Stimulated activated CD8-positive, alpha-beta memory T cell treated with anti-CD3 and anti-CD28 coated beads, Interleukin-4, amount 100 ng/mL, for 48 hours (primary cell): ENCODE measurements at places on chromosomes 12 and 14.

DNA sequence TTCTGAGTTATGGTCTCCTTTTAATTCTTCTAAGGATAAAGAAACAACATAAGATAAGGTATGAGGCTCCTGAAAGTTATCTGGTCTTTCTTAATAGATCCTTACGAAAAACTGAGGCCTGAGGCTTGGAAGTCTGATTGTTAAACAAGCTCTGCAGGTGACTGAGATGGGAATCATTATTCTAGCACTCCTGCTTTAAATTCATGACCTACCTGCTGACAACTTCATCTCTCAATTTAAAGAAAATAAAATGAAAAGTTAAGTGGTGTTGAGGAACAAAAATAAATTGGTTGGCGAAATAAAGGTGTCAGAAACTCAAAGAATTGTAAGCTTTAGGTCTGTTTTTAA lies 80.1 kb downstream of the FAR2 start:
- no peak for DNase-seq

- no peak for DNase-seq
Measured at GRCh38 chr14:84864548-84865271, 665.2 kb upstream of the FLRT2 start.

GRCh38 chr14:69408331-69408960 lies 10.0 kb downstream of the SLC39A9 start:
- DNase-seq, result no peak

DNA sequence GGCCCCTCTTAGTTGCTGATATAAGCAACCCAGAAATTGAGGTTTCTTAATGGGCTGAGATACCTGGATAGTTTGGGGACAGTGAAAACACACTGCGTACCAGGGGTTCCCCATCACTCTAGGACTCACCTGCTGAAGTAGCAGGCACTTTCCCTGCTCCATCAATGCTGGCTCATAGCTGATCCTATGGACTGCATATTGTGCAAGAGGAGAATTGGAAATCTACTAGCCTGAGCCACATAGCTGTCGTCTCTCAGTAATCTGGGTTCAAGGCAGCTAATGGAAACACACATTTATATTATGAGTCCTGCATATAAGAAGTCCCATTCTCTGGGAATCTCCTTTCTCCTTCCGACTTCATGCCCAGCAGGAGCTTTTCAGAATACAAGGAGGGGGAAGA lies 7.3 kb upstream of the DUSP6 start:
- no peak for DNase-seq

DNA sequence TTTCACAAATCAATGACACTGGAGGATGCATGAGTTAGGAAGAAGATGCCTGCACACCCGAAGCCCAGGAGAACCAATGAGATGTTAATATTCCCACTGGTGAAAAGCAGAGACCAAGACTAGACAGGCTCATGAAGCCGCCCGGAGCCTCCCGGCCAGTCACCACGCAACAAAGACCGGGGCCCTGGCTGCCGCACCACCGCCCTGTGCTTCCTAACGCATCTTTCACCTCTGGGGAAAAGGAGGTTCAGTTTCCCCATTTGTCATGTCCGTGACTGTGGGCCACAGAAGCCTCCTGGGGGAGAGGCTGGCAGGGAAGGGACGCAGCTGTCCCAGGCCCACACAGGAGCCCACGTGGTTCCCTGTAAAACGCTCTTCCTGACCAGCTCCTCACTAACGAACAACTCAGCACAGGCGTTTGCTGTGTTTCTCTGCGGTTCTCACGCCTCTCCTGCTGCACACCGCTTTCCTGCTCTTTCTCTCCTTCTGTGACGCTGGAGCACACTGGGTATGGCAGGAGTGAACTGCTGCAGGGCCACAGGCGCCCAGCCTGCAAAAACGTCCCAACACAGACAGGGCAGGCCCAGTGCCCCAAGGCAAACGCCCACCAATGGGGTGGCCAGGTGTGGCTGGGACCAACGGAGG lies 10.8 kb downstream of the RIMBP2 start:
- no peak for DNase-seq

DNA sequence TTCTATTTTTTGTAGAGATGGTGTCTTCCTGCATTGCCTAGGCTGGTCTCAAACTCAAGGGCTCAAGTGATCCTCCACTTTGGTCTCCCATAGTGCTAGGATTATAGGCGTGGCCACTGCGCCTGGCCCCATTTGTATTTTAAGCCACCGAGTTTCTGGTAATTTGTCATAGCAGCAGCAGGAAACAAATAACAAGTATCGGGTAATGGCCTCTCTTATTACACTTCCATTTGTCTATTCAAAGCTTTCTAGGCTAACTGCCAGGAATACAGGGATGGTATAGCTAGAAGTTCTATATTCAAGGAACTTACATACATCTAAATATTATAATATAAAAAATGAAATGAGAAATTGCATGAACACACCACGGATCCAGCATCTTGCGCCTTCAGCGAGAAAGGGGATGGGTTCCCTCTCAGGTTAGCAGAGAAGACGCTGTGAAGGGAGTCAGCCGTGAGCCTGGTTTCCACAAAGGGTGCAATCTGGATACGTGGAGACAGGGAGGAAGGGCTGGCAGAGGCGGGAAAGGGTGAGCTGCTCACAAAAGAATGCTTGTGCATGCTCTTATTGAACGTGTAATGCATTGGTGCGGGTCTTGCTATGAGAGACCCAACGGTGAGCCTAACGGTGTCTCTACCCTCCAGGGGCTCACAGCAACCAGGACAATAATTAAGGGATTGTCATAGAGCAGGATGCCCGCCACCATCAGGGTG lies 9.5 kb downstream of the BDKRB1 start:
- no peak for DNase-seq

DNA sequence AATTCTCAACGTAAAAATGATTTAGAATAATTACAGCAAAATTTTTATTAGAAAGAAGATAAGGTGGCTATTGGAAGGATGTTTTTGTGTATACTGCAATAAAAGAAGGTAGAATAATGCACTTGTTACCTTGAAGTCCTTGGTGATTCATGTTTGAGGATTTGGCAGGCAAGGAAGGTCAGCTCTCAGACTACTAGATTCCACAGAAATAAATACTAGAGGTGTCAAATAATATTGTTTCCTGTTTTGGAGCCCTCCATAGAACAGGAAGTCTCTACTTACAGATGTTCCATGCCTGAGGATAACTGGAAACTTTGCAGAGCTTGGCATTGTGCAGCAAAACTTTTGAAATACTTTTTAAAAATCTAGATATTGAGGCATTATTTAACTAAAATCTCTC lies 284.3 kb upstream of the SYT1 start:
- no peak for DNase-seq

DNA sequence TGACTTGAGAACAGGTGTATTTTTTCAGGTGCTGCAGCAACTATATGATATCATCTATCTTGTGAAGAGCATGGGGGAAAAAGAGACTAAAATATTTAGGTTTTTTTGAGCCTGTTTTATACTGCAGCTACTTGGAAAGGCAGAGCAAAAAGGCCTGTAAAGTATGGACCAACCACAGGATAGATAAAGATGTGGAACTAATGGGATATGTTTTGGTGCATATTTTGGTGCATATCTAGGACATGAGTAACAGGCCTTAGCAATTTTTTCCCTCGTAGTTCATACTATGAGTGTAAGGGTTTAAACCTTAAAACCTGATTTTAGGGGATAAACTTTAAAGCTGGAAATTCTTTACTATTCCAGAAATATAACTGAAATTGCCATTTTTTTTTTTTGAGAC lies 6.0 kb upstream of the GTSF1 start:
- no peak for DNase-seq

DNA sequence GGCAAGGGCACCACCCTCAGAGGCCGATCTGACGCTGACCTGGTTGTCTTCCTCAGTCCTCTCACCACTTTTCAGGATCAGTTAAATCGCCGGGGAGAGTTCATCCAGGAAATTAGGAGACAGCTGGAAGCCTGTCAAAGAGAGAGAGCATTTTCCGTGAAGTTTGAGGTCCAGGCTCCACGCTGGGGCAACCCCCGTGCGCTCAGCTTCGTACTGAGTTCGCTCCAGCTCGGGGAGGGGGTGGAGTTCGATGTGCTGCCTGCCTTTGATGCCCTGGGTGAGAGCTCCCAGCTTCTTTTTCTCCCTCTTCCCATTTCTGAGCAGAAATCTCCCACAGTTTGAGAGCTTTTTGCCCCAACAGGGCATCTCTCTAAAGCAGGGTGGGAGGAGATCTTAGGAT lies 1.8 kb downstream of the OAS1 start:
- DNase-seq, result no peak

- DNase-seq, result no peak
Measured at GRCh38 chr12:125202421-125202820, 137.2 kb downstream of the AACS start.

DNA sequence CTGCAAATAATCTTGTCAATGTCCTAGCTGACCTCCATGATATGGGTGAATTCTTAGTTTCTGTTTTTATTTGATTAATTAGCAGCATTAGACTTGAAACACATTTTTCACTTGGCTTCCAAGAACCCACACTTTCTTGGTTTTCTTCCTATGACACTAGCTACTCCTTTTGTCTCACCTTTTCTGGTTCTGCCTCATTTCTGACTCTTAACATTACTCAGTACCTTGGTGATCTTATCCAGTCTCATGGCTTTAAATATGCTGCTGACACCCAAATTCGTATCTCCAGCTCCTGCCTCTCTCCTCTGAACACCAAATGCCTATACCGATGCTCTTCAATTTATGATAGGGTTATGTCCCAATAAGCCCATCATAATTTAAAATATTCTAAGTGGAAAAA lies 32.0 kb upstream of the SSTR1 start:
- no peak for DNase-seq

DNA sequence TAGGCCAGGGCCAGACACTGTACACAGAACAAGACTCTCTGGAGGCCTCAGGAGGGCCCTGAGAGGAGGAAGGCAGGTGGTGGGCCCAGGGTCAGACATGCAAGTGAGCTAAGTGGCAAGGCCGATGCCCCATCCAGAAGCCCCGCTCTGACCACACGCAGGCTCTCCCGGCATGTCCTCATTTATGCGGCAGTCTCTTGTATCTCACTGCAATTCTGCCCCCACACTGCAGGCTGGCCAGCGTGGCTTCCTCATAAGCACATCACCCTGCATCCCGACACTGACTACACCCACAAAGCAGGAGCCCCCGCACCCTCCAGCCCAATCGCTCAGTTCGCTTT lies 17.5 kb downstream of the SSH1 start:
- DNase-seq, result no peak

- no peak for DNase-seq
Measured at GRCh38 chr12:24906141-24906540, 42.8 kb downstream of the BCAT1 start.
